ENCODE measurements at places on chromosomes 11 and 22. TPM values are rescaled to one million over a fixed set of nuclear protein-coding genes. Genes with fewer than 3 reads are reported as not detected.

GRCh38 chr11:26473216-26474194 is 98.6 kb downstream of the MUC15 start:
- DNase-seq: no peak

- no peak for DNase-seq
These were observed 30.5 kb downstream of the NFAM1 start for GRCh38 chr22:42401535-42402334.

DNA sequence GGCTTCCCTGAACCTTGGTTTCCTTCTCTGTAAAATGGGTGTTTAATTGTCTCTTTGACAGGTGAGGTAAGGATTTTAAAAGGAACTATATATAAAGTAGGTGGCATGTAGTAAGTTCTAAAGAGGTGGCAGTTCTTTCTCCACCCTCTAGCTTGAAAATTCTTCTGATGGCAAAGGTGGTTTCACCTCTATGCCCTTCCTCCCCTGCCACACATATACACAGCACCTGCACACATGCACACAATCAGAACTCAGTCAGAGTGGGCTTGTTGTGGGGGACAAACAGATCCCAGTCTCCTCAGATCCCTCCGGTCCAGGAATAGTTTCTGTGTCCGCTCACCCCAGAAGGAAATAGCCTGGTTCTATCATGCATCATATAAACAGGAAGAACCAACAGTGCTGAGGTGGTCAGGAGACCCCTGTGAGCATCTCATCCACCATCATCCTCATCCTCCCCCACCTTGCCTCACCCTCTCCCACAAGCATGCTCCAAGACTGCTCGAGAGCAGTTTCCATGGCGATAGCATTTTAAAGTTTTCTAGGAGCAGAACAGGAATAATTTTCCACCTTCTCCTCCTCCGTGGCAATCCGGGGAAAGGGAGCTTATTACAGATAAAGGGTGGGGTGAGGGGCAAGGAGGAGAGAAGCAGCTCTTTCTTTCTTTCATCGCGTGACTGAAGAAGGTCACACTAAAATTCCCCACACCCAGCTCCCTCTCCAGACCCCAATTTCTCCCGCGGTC is 123.6 kb downstream of the CHST1 start:
- no peak for DNase-seq

DNA sequence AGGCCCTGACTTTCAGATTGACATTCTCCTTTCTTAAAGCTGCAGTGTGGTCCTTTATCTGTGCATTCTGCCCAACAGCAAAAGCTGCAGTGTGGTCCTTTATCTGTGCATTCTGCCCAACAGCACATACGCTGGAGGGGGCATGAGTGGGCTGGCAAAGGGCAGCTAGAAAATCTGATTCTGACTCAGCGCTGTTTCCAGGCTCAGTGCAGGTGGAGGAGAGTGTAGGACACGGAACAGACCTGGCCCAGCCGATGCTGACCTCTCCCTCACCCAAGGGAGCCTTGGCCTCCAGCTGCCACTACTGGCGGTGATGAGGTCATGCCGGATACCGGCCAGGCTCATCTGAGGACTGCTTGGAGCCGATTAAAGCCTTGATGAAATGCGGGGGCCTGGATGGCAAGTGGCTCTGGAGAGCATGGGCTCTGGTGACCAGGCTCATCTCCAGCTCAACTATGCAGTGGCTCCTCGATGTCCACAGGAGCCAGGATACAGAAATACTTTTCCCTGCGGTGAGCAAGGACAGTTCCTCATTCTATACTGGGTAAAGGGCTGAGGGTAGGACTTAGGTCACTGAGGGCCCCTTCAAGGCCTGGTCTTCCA is 84.6 kb downstream of the CLPB start:
- DNase-seq: no peak

DNA sequence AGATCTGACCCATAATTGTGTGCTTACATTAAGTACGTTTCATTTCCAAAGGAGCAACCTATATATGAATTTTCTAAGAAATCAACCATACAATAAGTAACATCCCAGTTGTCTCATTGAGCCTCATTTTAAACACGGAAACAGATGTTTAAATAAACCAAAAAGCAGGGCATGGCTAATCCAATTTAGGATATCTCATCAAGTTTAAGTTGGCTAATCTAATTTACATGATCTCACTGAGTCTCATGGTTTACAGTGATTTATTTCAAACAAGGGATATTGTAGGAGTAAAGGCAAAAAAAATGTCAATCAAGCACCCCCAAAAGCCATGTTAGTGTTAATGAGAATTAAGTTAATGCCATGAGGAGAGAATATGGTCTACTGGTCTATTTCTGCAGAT is 499.8 kb upstream of the CCDC90B start:
- DNase-seq: no peak

GRCh38 chr11:35388061-35388460 is 31.3 kb downstream of the SLC1A2 start:
- DNase-seq: no peak

GRCh38 chr11:33946930-33947329 is 55.1 kb upstream of the LMO2 start:
- no peak for DNase-seq

Gene CLDN5
- 69.5 TPM for polyA plus RNA-seq

DNA sequence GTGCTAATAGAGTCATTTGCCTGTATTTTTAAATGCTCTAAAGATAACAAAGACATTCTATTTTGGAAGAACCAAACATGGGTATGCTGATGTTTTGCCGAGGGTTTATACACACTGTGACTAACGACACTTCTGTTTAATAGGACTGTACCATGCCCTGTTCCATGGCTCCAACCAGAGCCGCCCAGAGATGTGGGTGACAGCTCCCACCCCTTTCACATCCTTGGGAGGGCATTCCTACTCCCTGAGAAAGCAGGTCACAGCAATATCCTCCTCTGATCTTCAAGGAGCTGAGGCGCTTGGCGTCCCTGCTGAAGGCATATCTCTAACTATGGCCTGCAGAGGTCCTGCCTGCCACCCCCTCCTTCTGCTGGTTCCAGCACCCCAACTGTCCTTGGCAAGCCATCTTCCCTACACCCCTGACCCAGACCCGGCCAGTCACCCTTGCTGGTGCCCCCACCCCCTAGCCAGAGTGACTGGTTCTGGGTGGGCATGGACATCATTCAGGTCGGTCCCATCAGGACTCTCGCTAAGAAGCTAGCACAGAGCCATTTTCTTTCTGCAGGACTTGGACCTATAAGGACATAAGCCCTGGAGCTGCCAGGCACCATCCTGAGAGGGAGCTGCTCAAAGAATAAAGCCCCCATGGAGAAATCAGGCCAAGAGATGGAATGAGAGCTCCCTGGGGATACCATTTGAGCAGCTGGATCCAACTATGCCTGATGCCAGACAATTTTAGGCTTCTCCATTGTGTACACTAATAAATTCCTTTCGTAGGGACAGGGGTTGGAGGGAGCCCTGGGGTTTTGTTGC is 381.3 kb downstream of the CTTN start:
- DNase-seq: no peak

Gene LMO2
- polyA plus RNA-seq: 50.1 TPM

- peak; percentile 61 for DNase-seq
These were observed 302.8 kb upstream of the NCAM1 start for GRCh38 chr11:112658431-112658878.

Gene ANO9
- polyA plus RNA-seq: 5.0 TPM

Gene LIMK2
- polyA plus RNA-seq: 48.2 TPM

Gene ZC3H12C
- 10.5 TPM for polyA plus RNA-seq

DNA sequence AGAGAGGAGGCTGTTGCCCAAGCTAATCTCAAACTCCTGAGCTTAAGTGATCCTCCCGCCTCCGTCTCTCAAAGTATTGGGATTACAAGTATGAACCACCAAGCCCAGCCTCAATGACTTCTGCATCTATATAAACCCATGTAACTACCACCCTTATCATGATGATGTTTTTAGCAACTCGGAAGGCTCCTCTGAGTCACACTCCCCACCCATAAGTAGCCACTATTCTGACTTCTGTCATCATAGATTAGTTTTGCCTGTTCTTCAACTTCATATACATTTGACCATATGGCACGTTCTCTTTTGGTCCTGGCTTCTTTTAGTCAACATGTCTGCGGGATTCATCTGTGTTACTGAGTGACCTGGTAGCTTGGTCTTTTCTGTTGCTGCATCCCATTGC is 6.4 kb upstream of the FOSL1 start:
- DNase-seq: no peak

Gene NLRP6
- polyA plus RNA-seq: 0.07 TPM

Gene MIOX
- polyA plus RNA-seq: not detected

- DNase-seq: no peak
These were observed 34.3 kb downstream of the USP28 start for GRCh38 chr11:113840932-113841664.

GRCh38 chr11:117825538-117826189 is 1.1 kb upstream of the FXYD2 start:
- DNase-seq: no peak

- DNase-seq: no peak
These were observed 419 bp downstream of the ANKRD49 start for GRCh38 chr11:94494126-94494680.

GRCh38 chr11:1310772-1311468 is 1.5 kb upstream of the TOLLIP start:
- DNase-seq: no peak

DNA sequence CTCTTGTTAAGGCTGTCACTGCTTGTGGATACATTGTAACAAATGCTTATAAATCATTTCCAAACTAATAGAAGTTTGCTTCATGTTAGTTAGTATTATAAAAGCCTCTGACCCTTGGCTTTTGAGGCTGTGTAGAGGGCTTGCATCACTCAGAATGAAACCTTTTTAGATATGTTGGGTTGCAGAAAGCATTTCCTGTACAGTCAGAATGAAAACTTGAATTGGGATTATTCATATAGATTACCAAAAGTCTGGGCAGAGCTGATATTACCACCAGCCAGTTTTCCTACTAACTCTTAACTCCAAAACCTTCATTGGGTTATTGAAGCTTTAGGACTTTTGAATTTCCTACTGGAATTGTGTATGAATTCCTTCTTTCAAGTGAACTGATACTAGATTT is 12.0 kb downstream of the KMT2A start:
- DNase-seq: no peak

- DNase-seq: no peak
These were observed 60.0 kb downstream of the LIF start for GRCh38 chr22:30186510-30186909.

DNA sequence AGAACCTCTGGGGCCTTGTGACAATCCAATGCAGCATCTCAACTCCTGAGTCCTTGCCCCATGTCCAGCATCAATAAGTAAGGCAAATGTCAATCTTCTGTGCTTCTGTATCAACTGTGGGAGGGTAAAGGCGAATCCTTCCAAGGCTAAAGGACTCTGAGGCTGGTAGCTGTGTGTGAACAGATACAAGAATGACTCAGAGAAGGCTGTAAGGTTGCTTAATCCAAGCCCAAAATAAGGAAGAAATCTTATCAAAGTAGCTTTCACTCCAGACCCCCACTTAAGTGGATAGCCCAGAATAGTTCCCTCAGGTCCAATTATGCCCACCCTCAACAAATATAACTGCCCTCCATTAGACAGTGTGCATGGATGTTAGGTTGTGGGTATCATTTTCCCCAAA is 28.1 kb upstream of the SCGB1A1 start:
- DNase-seq: no peak

- DNase-seq: no peak
These were observed 147.9 kb upstream of the PLET1 start for GRCh38 chr11:112408517-112408916.

GRCh38 chr11:83827520-83827919 is 541.4 kb upstream of the CCDC90B start:
- DNase-seq: no peak

Gene MRGPRF
- 5.4 TPM for polyA plus RNA-seq

Gene XKR3
- polyA plus RNA-seq: not detected

DNA sequence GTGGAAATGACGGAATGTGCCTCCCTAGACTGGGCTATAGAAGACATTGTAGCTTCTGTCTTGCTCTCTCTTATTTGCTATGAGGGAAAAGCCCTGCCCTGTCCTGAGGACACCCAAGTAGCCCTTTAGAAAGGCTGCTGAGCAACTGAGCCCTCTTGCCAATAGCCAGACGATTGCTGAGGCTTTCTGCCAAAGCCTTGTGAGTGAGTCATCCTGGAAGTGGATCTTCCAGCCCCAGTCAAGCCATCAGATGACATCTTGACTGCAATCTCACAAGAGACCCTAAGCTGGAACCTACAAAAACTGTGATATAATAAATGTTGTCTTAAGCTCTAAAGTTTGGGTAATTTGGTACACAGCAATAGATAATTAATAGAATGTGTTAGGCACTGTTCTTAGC is 3.9 kb upstream of the TRAF6 start:
- DNase-seq: no peak

Gene MPPED1
- polyA plus RNA-seq: 0.46 TPM

DNA sequence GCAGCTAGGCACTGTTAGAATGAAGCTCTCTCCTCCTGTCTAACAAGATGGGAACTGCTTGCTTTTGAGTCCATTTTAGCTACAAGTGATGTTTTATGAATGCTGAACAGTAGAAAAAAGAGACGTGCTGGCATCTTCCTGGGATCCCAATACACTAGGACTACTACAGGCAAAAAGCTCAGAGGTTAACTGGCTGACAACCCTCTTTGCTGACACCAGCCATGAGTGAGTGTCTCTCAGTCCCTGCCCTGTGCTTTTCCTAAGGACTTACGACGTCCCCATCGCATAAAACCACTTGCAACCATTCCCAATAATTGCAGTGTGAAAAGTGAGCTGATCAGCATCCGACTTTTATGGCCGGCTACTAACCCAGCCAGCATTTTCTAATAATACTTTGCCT is 213.5 kb downstream of the NTM start:
- no peak for DNase-seq

Gene TNNT3
- polyA plus RNA-seq: 4.9 TPM

- DNase-seq: no peak
These were observed 10.8 kb upstream of the C11orf96 start for GRCh38 chr11:43931717-43932039.

DNA sequence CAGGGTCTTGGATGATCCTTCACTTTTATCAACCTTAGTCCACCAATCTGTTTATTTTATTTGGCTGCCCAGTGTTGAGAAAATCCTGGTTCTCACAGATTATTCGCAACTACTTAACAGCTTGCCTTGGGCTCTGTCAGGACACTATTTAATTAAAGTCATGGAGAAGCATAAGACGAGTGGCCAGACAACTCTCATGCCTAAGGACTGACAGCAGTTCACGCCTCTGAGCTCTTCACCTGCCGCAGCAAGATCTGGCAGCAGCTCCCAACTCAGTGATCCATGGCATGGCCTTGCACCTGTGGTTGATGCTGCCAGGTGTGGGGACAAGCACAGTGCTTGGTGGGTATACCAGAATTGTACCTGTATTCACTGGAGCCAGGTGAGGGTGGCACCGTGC is 37.8 kb downstream of the HIRA start:
- DNase-seq: no peak

Gene LDHA
- polyA plus RNA-seq: 384 TPM

DNA sequence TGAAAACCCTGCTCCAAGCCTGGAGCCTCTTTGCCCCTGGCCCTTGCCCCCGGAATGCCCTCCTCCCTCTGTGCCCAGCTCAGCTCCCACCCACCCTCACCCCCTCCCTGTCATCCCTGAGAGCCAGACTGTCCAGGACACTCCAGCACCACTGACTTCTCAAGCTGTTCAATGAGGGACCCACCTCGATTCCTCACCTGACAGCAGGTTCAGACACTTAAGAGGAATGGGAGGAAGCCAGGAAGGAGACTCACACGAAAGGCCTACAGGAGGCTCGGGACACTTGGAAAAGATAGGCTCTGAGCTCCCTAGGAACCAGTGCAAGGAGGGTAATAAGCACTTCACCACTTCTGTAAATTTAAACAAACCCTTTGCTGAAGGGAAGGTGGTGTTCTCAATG is 35.8 kb downstream of the IGLL5 start:
- no peak for DNase-seq
